ENCODE measurements at places on chromosomes 6 and 20. TPM values are rescaled to one million over a fixed set of nuclear protein-coding genes. Genes with fewer than 3 reads are reported as not detected.

The AGER gene
- total RNA-seq, result 2.6 TPM

The BTNL2 gene
- not detected for total RNA-seq

The CRISP2 gene
- 0.29 TPM for total RNA-seq

The FILIP1 gene
- total RNA-seq, result not detected

The SLC35A1 gene
- total RNA-seq, result 7.2 TPM

The KCNG1 gene
- 183 TPM for total RNA-seq

The RBCK1 gene
- total RNA-seq, result 138 TPM
